Colonic mucosa (tissue), 4 donors: ENCODE measurements at places on chromosomes 7 and 10. TPM values are rescaled to one million over a fixed set of nuclear protein-coding genes. Genes with fewer than 3 reads are reported as not detected.

DNA sequence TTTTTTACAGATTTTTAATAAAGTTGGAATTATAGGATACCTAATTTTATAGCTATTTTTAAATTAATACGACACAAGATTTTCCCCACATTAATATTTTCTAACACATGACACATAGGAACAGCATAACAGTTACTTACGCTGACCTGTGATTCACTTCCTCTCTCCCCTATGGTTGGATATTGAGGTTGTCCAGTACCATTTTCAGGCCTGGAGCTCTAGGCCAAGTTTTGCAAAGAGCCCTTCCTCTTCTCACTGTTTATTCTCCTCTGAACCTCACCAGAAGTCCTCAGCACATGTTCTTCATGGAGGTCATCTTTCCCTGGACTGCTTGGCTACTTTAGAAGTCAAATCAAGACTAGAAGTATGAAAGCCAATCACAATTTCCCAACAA lies 28.2 kb downstream of the LYZL1 start:
- no peak overlapping the region for H3K4me3 ChIP-seq
- no peak overlapping the region for H3K27ac ChIP-seq
- H3K27me3 ChIP-seq: no peaks in the 10 kb centered on the region
- H3K4me1 ChIP-seq: no peaks in the 10 kb centered on the region
- H3K36me3 ChIP-seq: no peaks in the 10 kb centered on the region
- no peak for DNase-seq

DNA sequence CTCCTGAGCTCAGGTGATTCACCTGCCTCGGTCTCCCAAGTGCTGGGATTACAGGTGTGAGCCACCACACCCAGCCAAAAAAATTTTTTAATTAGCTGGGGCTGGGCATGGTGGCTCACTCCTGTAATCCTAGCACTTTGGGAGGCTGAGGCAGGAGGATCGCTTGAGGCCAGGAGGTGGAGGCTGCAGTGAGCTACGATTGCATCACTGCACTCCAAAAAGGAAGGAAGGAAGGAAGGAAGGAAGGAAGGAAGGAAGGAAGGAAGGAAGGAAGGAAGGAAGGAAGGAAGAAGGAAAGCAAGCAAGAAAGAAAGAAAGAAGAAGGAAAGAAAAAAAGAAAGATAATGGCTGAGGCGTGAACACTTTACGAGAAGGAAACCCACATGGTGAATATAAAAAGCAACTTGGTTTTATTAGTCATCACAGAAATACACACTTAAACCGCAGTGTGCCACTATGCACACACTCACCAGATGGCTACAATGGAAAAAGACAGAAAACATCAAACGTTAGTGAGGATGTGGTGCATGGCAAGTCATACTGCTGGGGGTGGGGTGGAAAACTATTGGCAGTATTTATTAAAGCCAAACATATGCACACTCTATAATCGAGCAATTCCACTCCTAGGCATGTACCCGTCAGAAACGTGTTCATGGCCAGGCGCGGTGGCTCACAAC lies 4.4 kb upstream of the CCL26 start:
- H3K4me3 ChIP-seq: no peak overlapping the region
- H3K4me1 ChIP-seq: no peaks in the 10 kb centered on the region
- H3K36me3 ChIP-seq: no peaks in the 10 kb centered on the region

DNA sequence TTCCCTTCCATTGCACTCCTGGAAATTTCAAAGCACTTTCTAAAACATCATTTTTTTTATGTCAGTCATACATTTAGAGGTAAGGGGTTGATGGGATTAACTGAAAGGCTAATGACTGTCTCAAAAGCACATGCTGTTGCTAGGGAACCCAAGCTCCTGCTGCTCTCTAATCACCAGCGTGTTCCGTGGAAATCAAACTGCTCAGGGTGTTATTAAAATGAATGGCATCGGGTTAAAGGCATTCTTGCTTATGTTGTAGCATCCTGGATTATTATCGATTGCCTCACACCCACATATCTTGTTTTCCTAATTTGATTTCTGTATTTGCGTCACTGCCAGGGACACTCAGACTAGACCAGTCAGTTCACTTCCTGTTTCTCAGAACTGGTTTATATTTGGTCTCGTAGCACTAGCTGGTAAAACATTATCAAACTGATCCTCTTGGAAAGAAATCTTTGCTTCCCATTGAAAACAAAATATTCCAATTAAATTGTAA lies 216.5 kb upstream of the MKLN1 start:
- no peaks in the 10 kb centered on the region for H3K36me3 ChIP-seq
- H3K4me3 ChIP-seq: peak overlapping the region; percentile 46
- H3K27ac ChIP-seq: peak overlapping the region; percentile 96
- peak; percentile 24 for DNase-seq
- H3K4me1 ChIP-seq: peaks cover 7% of the 10 kb centered on the region
- no peaks in the 10 kb centered on the region for H3K27me3 ChIP-seq

DNA sequence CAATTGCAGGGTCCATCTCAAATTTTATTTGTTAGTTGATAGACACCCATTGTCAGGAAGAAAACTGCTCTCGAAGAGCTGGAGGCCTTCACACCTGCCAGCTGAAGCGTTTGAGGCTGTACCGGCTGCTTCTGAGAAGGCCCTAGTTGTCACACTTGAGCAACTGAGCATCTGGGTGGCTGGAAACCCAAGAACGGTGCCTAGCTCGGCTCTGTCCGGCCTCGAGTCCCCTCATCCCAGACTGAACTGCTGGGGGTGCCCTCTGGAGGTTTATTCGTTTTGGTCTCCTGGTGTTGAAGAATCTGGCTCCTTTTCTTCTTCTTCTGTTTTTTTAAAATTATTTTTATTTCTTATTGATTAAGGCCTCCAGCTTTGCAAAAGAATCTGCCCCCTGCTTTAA lies 59.3 kb upstream of the EXOC6 start:
- no peak overlapping the region for H3K4me3 ChIP-seq
- H3K27ac ChIP-seq: no peak overlapping the region
- H3K27me3 ChIP-seq: no peaks in the 10 kb centered on the region
- no peaks in the 10 kb centered on the region for H3K36me3 ChIP-seq
- no peak for DNase-seq

GRCh38 chr7:2691011-2691707 lies 3.2 kb downstream of the AMZ1 start:
- H3K4me3 ChIP-seq: no peak overlapping the region
- H3K27ac ChIP-seq: no peak overlapping the region
- no peaks in the 10 kb centered on the region for H3K36me3 ChIP-seq
- peaks cover 33% of the 10 kb centered on the region for H3K27me3 ChIP-seq

DNA sequence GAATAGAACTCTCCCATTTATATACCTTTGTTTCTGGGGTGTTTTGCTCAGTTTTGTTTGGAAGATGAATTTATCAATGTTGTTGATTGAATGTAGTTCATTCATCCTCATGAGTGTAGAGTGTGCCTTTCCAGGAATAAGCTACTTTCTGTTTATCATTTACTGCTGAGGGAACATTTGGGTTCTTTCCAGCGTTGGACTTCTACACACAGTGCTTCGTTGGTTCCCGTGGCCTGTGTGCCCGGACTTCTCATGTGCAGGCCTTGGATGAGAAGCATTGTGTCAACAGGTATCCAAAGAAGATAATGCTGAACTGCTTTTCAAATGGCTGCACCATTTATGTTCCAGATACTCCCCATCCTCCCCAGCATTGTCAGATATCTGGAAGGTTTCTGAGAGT lies 107.6 kb upstream of the TNS3 start:
- DNase-seq: no peak
- no peaks in the 10 kb centered on the region for H3K36me3 ChIP-seq
- H3K27me3 ChIP-seq: no peaks in the 10 kb centered on the region
- no peak overlapping the region for H3K4me3 ChIP-seq

- no peaks in the 10 kb centered on the region for H3K27me3 ChIP-seq
- no peaks in the 10 kb centered on the region for H3K4me1 ChIP-seq
- no peak for DNase-seq
- H3K4me3 ChIP-seq: no peak overlapping the region
Observed at GRCh38 chr10:100053686-100054460, 27.8 kb downstream of the CPN1 start.

DNA sequence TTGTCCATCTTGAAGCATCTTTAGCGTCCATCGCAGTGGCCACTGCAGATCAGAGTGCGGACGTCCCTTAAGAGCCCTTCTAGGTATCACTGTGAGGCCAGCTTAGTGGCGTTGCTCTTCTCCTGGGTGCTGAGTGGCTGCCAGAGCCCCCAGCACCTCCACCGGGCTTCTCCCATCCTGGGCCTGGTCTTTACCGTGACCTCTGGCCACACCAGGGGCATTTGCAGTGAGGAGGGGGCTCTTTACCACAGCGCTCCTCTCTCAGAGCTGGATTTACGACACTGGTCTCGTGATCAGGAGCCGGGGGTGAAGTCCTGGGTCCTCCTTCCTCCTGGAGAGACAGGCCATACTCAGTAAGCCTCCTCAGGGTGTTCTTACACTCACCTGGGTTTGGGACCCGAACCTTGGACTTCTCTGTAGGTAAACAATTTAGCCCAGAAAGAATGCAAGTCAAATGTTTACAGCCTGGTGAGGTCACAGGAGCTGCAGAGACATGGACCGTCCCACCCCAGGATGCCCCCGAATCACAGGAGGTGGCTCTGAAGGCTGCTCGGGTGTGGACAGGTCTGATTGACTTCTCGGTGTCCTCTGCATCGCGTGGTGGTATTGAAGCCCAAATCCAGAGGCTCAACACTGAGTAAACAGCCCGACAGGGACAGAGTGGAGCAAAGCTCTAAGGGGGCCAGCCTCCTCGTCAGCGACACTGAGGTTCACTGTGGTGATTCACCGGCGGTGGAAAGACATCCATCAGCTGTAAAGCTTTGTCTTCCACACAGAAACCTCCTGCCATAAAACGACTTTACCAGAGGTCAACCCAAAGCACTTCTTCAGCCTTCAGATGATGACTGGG lies 33.0 kb downstream of the JAKMIP3 start:
- H3K36me3 ChIP-seq: no peaks in the 10 kb centered on the region
- no peak overlapping the region for H3K4me3 ChIP-seq
- H3K4me1 ChIP-seq: no peaks in the 10 kb centered on the region
- no peaks in the 10 kb centered on the region for H3K27me3 ChIP-seq
- no peak overlapping the region for H3K27ac ChIP-seq
- DNase-seq: no peak

GRCh38 chr7:7476381-7476780 lies 59.3 kb downstream of the COL28A1 start:
- no peaks in the 10 kb centered on the region for H3K4me1 ChIP-seq
- no peak for DNase-seq
- no peak overlapping the region for H3K27ac ChIP-seq
- H3K4me3 ChIP-seq: no peak overlapping the region
- H3K36me3 ChIP-seq: no peaks in the 10 kb centered on the region

- no peak overlapping the region for H3K4me3 ChIP-seq
- H3K27ac ChIP-seq: no peak overlapping the region
- no peaks in the 10 kb centered on the region for H3K27me3 ChIP-seq
- H3K4me1 ChIP-seq: no peaks in the 10 kb centered on the region
- DNase-seq: no peak
Observed at GRCh38 chr7:39656415-39656814, 33.0 kb downstream of the RALA start.

- peaks cover 23% of the 10 kb centered on the region for H3K36me3 ChIP-seq
- no peaks in the 10 kb centered on the region for H3K27me3 ChIP-seq
- no peak overlapping the region for H3K4me3 ChIP-seq
- no peak for DNase-seq
- no peak overlapping the region for H3K27ac ChIP-seq
Observed at GRCh38 chr7:5218564-5219360, 28.7 kb downstream of the WIPI2 start.

DNA sequence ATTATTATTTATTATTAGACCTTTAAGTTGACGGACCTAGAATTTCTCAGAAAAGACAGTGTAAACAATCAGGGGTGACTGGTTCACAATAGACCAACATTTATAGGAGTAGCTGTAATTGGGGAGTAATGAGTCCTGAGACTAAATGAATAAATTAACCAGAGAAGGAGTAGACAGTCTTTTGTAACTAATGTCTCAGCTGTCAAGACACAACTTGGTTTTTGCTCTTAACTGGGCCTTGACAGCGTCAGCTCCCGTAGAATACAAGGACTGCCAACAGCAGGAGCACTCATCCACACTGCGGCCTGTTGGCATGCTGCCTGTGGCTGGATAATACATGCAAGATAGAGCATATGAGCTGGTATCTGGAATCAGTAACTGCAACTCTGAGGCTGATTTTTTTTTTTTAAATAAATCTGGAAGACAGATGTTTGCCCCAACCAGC lies 123.9 kb downstream of the CACNA2D1 start:
- H3K27ac ChIP-seq: no peak overlapping the region
- H3K36me3 ChIP-seq: no peaks in the 10 kb centered on the region
- H3K27me3 ChIP-seq: no peaks in the 10 kb centered on the region
- H3K4me1 ChIP-seq: no peaks in the 10 kb centered on the region

- no peak overlapping the region for H3K4me3 ChIP-seq
- H3K27ac ChIP-seq: no peak overlapping the region
- no peaks in the 10 kb centered on the region for H3K4me1 ChIP-seq
- H3K36me3 ChIP-seq: no peaks in the 10 kb centered on the region
Observed at GRCh38 chr10:9579110-9579705, 1438.5 kb upstream of the CELF2 start.

DNA sequence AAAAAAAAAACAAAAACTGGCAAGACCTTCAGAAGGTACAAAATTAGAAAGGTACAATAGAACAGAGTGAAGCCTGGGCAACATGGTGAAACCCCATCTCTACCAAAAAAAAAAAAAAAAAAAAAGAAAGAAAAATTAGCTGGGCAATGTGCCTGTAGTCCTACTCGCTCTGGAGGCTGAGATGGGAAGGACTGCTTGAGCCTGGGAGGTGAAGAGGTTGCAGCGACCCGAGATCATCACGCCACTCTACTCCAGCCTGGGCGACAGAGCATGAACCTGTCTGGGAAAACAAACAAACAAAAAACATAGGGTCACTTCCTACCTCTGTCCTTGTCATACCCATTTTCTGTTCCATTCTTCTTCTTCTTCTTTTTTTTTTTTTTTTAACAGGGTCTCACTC lies 45.6 kb upstream of the DLG5 start:
- no peak for DNase-seq
- peaks cover 6% of the 10 kb centered on the region for H3K36me3 ChIP-seq
- no peaks in the 10 kb centered on the region for H3K27me3 ChIP-seq
- peak overlapping the region; percentile 53 for H3K27ac ChIP-seq
- no peaks in the 10 kb centered on the region for H3K4me1 ChIP-seq
- H3K4me3 ChIP-seq: no peak overlapping the region

DNA sequence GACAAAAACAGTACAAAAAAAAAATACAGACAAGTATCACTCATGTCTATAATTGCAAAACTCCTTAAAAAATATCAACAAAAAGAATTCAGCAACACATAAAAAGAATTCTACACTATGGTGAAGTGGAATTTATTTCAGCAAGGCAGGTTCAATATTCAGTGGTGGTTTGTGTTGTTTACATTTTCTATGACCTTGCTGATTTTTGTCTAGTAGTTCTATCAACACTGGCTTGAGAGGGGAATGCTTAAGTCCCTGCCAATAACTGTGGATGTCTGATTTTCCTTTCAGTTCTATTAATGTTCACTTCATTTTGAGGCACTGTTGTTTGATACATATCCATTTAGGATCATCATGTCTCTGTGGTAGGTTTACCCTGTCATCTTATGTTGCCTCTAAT lies 58.5 kb downstream of the CADPS2 start:
- no peak overlapping the region for H3K4me3 ChIP-seq
- no peaks in the 10 kb centered on the region for H3K4me1 ChIP-seq
- no peaks in the 10 kb centered on the region for H3K36me3 ChIP-seq
- DNase-seq: no peak
- H3K27me3 ChIP-seq: no peaks in the 10 kb centered on the region

- DNase-seq: no peak
- no peaks in the 10 kb centered on the region for H3K36me3 ChIP-seq
- H3K4me3 ChIP-seq: peak overlapping the region; percentile 77
- H3K27ac ChIP-seq: peak overlapping the region; percentile 98
Observed at GRCh38 chr10:68333058-68333395, 299 bp upstream of the PBLD start.

The HOGA1 gene
- total RNA-seq: 0.49 TPM

The AEBP1 gene
- total RNA-seq: 21.4 TPM

The CYP2C19 gene
- total RNA-seq: 1.9 TPM

The SPAG6 gene
- total RNA-seq: not detected

The CLDN4 gene
- total RNA-seq: 568 TPM

The PNLIPRP2 gene
- total RNA-seq: 9.1 TPM

The PDGFA gene
- total RNA-seq: 34.9 TPM
